Inflammatory macrophage treated with lipopolysaccharide for 1 hour (primary cell): ENCODE measurements at places on chromosomes 12 and 14.

DNA sequence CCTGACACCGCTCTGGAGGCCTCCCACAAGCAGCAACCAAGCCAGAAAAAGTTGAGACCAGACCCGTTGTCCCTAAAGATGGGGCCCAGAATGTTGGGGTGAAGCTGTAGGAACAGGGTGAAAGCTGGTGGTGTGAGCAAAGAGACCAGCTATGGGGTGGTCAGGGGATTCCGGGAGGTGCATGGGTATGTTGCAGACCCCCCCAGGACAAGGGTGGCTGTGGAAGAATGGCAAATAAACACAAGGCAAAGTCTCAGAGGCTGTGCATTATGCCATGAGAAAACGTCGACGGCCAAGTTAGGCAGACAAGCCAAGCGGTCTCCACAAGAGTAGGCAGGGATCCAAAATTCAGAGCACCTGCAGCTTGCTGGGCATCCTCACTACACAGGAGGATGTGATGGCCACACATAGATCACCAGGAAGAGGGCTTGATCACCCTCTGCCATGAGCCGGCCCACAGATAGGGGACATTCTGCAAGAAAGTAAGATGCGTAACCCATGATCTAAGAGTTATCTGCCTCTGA, 58.8 kb upstream of the KCNA1 start:
- no peak for DNase-seq

GRCh38 chr14:99352688-99353280, 80.8 kb upstream of the BCL11B start:
- no peak for DNase-seq

- DNase-seq, result no peak
These were observed 22.3 kb downstream of the KCNK10 start for GRCh38 chr14:88300817-88301216.

- DNase-seq, result no peak
These were observed 105.6 kb upstream of the FRMD6 start for GRCh38 chr14:51546099-51546498.

- peak; percentile 0 for DNase-seq
These were observed 169.5 kb upstream of the RTL1 start for GRCh38 chr14:101072945-101073597.

DNA sequence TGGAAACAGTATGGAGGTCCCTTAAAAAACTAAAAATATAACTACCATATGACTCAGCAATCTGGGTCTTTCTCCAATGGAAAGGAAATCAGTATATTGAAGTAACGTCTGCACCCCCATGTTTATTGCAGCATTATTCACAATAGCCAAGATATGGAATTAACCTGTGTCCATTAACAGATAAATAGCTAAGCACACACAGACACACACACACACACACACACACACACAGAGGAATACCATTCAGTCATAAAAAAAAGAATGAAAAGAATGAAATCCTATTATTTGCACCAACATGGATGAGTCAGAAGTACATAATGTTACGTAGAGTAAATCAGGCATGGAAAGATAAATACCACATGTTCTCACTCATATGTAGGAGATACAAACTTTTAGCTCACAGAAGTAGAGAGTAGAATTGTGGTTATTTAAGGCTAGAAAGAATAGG, 4.7 kb downstream of the KLRK1 start:
- DNase-seq, result no peak

DNA sequence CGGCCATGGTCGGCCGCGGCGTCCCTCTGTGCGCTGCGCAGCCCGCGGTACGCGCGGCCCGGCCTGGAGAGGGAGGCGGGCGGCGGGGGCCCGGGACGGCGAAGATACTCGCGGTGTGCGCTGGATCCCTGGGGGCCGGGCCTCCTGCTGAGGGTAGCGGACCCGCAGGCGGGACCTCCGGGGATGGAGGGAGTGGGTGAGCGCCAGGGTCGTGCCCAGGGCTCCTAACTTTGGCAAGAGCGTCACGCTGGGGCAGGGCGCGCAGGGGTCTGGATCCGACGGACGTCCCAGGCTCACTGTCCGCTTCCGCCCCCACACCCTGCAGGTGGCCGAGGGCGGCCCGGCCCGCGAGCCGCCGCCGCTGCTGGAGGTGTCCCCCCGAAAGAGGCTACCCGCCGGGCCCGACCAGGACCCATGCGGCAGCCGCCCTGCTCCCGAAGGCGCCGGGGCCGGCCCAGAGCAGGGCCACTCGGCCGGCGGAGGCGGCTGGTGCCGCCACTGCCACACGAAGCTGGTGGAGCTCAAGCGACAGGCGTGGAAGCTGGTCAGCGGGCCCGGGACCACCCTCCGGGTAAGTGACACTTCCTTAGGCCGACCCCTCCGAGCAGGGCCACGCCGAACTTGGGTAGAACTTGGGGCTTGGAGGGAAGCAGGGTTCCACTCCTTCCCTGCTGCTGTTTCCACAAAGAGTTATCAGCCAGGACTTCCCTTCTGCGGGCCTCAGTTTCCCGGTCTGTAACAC, 502 bp downstream of the KIF26A start:
- DNase-seq, result no peak

DNA sequence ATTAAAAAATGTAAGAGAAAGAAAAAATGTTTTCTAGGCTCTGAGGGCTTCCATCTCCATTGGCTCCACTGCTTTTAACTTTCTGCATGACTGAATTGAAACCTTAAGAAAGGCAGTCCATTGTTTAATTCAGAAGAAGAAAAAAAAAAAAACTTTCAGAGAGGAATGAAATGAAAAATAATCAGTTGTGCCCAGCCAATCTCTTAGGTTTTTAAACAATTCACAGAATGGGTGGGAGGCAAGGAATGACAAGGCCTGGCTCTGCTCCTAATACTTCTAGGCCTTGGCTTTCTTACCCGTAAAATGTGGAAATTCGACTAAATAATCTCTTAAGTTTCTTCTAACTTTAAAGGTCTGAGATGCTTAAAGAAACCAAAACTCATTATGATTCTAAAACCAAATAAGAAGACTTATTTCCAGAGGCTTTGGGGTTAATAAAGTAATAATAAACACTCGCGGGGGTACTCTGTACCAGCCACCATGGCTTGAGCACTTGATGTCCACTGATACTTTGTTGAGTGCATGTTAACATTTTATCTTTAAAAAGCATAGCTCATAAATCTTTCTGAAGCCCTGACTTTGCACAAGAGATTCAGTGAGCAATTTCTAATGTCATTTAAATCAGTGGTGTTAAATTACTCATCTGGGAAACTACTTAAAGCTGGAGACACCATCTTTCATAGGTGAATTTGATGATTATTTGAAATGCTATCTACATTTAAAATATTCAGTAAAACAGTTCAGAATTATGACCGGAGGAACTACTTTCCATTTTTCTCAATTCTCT, 49.6 kb downstream of the STON2 start:
- DNase-seq, result no peak

DNA sequence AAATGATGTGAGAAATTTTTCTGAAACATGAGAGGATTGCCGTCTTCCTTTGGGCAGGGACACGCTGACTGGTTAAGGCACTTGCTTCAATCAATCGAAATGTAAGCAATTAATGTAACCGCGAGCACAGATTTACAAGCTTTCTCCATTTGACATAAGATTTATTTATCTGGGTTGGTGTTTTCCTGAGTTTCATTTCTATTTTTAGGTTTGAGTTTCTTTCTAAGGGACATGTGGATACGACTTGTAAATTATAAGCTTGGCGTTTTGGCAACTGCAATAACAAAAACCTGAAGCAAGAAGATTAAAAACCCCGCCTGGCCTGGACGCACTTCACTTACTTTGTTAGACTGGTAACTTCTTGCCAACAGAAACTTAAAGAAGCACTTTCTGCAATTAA, 20.3 kb upstream of the SINHCAF start:
- DNase-seq, result no peak

DNA sequence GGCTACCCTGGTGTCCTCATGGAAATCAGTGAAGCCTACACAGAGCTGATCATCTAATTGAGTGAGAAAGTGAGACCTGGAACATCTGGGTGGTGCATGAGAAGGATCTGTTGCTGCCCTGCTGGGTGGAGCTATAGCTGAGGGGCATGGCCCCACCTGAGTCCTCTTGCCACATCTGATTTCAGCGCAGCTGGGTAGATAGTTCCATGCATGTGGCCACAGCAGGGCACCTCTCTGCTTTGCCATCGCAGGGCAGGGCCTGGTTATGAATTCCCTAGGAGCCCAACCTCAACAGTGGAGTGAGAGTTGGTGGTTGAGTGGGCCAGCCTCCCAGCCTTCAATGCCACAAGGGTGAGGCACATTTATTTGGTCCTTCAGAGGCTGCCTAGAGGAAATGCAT, 407.8 kb downstream of the BCL11B start:
- no peak for DNase-seq

DNA sequence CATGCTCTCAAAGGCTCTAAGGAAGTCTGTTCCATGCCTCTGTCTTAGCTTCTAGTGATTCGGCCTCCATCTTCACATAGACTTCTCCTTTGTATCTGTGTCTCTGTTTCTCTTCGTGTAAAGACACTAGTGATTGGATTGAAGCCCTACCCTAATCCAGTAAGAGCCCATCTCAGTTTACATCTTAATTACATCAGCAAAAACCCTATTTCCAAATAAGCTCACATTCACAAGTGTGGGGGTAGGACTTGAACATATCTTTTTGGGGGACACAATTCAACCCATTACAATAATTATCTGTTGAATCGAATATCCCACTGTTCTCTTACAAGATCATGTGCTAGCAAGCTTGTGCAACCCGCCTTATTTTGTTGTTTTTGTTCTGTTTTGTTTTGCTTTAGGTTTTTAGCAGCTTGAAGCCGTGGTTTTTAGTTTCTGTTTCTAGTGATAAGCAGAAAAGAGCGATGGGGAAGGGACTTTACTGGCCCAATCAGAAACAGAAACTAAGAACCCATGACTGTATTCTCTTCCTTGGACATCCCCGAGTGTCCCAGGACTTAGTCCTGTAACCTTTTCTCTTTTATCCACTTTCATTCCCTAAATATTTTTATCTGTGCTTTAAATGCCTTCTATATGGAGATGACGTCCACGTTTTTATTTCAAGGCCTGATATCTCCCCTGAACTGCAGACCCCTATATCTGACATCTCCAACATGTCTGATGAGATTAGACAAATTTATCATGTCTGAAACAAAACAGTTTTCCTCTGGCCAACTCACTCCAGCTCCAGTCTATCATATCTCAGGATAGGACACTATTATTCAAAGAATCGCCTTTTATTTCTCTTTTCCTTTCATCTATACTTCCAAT, 353.0 kb downstream of the CCDC91 start:
- no peak for DNase-seq

- DNase-seq, result no peak
These were observed 97.6 kb downstream of the TGFB3 start for GRCh38 chr14:75884198-75884611.
